ENCODE measurements at places on chromosomes 7 and 10.

- DNase-seq: no peak
Measured at GRCh38 chr7:157828881-157829280, 492.1 kb downstream of the DNAJB6 start.

DNA sequence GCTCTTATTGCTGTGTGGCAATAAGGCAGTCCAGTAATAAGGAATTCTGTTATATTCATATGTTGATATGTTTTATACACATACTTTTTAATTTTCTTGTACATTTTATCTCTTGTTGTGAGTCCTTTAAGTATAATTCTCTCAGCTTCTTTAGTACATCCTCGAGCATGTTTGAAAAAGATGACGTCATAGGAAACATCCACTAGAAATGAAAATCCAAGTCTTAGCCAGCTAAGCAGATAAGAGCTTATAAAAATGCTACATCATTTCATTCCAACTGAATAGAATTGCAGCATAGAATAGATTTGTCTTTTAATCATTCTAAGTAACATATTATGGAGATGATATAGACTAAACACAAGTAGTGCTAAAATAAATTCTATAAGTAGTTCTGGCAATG, 283.7 kb upstream of the FZD1 start:
- no peak for DNase-seq

GRCh38 chr7:137970253-137970975, 31.5 kb downstream of the CREB3L2 start:
- DNase-seq: no peak

DNA sequence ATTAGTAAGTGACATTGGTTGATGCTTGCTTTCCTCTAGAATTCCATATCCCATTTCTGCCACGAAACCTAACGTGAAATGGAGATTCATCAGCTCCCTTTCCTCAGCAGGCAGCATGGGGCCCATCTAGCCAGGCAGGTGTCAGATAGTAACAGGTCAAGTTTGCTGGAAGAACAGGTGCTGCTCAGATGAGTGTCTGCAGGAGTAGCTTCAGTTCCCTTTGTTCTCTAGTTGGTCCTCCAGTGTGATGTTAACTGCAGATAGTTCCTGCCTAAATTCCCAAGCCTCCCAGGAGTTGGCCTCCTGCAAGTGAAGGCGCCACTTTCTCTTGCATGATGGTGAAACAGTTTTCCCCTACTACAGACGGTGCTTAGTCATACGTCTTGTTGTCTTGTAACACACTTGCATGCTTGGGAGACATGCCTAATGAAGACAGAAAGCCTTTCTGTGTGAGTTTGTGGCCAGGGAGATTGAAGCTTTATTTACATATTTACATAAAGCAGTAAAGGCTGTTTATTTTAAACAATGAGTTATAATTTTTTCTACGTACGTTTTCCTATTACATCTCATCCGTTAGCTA, 175.4 kb downstream of the CHN2 start:
- DNase-seq: no peak

- no peak for DNase-seq
Measured at GRCh38 chr10:30821261-30821993, 191.9 kb upstream of the LYZL2 start.

DNA sequence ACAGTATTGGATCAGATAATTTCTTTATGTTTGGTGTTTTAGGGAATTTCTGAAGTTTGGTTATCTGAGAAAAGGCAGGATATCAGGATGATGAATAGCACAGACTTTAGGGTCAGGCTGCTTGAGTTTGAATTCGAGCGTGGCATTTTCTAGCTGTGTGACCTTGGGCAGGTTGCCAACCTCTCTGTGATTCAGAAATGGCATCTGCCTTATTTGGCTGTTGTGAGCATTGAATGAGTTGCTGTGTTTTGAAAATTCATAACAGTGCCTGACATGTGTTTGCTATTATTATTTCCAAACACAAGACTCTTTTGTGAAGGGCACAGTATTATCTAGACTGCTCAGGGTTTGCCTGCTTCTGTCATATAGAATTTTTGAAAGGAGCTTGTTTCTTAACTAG, 66.9 kb downstream of the NXPH1 start:
- no peak for DNase-seq

GRCh38 chr10:69516316-69516715, 56.9 kb downstream of the NEUROG3 start:
- DNase-seq: no peak

- DNase-seq: no peak
Measured at GRCh38 chr7:101232141-101232850, 5.3 kb downstream of the CLDN15 start.

DNA sequence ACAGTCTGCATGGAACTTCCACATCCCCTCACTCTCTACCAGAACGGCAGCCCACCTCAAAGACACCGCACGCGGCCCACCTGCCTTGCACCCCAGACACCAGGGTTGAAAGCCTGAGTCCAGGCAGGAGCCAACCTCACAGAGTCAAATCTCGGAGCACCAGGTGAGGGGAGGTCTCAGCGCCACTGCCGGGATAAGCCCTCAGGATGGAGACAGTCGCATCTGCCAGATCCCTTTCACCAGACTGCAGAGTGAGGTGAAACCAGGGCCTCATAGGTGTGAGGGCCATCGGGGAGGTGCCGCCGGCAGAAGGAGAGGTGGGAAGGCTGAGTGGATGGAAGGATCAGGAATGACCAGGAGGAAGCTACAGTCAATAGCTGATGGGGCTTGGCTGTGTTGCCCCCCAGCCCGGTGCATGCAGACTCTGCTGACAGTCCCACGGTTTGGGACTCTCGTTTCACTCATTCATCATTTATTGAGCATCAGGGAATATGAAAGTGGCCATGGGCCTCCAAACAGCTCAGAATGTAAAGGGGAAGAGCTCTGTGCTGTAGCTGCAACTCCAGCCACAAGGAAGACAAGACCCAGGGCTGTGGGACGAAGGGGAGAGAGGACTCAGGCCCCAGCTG, 315.0 kb downstream of the PTPRN2 start:
- DNase-seq: no peak

- peak; percentile 33 for DNase-seq
Measured at GRCh38 chr10:7819121-7819460, 786 bp downstream of the TAF3 start.

DNA sequence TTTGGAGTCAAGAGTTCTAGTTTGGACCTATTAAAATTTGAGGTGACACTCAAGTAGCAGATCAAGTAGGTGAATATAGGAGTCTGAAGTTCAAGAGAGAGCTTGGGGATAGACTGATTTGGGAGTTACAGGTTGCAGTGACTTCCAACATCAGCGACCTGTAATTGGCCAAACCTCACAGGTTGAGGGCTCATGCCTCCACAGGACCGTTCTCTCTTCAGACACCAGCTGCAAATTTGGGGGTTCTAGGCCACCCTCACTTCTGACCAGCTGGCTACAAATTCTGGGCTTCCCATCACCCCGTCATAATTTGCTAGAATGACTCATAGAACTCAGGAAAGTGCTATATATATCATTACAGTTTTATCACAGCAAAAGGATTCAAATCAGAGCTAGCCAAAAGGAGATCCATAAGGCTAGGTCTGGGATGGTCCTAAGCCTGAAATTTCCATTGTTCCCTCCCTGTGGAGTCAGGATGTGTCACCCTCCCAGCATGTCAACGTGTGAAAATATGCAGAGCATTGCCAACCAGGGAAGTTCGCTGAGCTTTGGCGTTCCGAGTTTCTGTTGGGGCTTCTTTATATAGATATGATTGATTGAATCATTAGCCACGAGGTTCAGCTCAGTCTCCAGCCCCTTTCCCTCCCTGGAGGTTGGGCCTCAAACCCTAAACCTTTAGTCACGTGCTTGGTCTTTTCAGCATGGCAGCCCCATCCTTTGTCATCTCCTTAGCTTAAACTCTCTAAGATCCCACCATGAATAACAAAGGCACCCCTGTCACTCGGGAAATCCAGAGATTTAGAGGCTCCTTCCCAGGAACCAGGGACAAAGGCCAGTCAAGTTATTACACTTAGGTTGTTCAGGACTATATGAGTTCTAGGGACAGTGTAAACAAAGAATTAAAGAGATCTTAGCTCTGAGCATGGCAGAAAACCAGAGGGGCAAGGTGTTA, 20.7 kb upstream of the ZNF212 start:
- DNase-seq: no peak

DNA sequence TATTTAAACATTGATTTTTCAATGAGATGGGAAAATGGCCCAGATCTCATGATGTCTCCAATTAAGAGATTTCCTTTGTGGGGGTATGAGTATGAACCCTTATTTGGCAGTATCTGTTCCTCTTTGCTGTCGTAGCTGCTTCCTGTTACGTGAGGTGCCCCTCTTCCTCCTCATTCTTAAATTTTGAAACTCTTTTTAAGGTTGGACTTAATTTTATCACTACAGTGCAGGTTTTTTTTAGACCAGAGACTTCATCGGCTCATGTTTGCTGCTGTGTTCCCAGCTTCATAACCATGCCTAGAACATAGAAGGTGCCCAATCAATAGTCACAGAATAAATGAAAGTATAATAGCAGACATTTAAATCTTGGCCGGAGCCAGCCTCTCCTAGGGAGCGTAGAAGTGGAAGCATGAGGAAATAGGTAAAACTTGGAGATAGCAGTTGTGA, 2.4 kb downstream of the MIOS start:
- DNase-seq: no peak

DNA sequence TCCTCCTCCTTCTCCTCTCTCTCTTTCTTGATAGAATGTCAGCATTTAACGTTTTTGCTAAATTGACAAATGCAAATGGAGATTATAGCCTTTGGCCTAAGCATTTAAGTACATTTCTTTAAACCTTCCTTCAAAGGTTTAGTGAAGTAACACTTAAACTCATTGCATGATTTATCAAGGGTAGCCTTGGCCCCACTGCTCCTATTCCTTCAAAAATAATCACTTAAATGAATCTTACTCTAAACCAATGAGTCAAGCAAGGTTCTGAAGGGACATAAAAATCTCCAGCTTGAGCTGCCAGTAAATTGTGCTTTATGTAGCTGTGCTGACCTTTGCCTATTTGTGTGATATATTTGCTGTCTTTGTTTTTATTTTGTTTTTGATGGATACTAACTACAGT, 358.5 kb upstream of the AKR1E2 start:
- DNase-seq: no peak

DNA sequence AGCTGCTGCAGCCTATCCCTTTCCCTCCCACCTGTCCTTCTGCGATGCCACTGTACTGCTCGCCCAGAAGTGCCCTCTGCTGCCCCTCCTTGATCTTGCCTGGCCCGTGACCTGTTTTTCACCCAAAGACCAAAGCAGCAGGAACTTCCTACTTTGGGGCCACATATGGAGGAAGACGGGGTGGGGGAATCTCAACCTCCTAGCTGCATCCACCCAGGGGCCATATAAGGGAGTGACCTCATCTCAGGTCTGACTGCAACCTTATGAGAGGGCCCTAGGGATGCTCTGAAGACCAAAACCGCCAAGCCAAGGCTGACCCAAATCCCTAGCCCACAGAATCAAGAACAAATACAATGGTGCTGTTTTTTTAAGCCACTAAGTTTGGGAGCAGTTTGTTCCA, 15.7 kb downstream of the PRKCQ start:
- no peak for DNase-seq

DNA sequence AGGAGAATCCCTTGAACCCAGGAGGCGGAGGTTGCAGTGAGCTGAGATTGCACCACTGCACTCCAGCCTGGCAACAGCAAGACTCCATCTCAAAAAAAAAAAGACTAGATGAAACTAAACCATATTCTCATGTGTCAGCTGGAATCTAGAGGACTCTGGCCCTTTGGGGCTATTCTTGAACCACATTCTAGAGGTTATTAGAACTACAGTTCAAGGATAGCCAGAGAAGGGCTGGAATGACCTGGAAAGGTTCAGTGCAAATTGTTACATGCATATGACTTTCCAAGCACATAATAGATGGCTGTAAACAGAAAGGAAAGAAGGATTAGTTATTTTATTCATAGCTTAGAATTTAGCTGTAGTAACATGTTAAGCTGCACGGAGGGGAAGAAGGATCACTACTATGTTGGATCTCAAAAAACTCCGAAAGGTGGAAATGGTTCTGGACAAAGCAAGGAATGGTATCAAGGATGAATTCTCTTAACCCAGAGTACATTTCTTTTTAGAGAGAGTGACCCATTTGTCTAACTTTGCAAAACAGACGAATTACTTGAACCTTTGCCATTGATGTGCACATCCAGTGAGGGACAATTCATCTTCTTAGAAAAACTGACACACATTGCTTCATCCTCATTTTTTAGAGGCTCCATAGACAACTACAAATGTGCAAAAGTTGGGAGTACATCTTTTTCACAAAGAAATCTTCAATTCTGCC, 124.0 kb upstream of the SAMD8 start:
- no peak for DNase-seq

DNA sequence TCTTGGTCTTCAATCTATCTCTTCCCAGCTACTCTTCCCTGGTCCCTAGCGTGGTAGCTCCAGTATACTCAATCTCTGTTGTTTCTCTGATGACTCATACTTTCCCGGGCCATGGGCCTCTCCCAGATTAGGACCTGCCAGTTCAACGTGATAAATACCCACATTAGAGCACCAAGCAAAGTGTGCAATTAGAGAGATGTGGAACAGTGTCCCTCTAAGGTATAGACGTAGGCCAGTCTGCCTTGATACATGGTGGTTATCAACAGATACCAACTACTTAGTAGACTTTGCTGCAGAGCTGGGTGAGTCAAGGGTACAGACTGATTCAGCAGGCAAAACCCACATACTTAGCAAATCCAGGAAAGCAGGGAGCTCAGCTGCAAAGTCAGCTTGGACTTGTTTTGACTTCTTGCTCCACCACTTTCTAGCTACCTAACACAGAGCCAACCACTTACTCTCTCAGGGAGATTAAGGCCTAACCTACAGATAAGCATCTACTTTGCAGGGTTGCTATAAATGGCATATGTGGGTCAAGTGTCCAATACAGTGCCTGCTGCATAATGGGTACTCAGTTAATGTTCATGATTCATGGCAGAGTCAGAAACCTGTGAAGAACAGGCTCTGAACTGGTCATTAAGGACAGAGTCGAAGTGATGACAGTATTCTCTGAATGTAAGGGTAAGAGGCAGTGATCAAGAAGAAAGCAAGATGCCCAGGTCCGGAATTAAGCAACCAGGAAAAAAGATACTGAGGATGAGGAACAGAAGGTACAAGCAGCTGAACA, 176.1 kb downstream of the CHN2 start:
- DNase-seq: no peak

DNA sequence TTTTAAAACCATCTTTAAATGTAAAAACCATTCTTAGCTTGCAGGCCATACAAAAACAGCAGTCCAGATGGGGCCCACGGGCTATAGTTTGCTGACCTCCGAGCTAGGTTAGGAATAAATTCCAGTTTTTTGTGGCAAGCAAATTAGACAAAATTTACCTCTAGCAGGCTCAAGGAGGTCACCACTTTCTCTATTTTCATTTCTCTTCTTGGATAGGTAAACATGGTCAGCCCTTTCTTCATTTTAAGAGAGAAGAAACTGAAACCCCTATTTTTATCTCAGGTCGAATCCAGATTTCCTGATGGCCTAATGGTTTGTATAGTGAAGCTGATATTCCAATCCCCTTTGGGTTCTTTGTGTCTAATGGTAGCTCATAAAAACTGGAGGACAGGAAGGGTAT, 10.7 kb downstream of the IKZF5 start:
- no peak for DNase-seq
